Stimulated activated CD4-positive, alpha-beta T cell treated with anti-CD3 and anti-CD28 coated beads, Interleukin-1b, Interleukin-23, amount 100 ng/mL, for 48 hours (primary cell): ENCODE measurements at places on chromosomes 13 and 19.
A peak's percentile ranks its signal among the peaks of the same experiment; 100 is the strongest.

GRCh38 chr19:28482221-28482620 lies 730.7 kb downstream of the UQCRFS1 start:
- no peak for DNase-seq

GRCh38 chr19:38452430-38453366 lies 19.2 kb downstream of the RYR1 start:
- DNase-seq = peak; percentile 50

DNA sequence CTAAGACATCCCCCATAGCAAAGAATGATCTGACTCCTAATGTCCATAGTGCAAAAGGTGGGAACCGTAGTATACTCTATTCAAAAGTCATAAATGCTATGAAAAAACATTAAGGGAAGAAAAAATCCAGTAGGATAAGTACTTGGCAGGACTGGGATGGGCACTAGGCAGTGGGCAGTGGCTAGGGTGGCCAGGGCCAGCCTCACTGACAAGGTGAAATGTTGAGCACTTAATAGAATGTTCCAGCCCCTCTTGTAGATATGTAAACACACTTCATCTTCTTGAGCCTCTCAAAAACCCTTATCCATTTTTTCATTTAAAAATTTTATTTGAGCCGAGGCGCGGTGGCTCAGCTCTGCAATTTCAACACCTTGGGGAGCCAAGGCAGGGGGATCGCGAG lies 1.5 kb upstream of the CLEC4G start:
- no peak for DNase-seq

GRCh38 chr13:106385654-106386053 lies 149.8 kb downstream of the EFNB2 start:
- no peak for DNase-seq

DNA sequence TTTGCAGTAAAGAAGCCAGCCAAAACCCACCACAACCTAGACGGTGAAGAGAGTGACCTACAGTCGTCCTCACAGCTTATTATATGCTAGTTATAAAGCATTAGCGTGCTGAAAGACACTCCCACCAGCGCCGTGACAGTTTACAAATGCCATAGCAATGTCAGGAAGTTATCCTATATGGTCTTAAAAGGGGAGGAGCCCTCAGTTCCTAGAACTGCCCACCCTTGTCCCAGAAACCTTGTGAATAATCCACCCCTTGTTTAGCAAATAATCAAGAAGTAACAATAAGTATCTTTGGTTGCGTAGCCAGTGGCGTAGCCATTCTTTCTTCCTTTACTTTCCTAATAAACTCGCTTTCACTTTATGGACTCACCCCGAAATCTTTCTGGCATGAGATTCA lies 227.9 kb upstream of the ARGLU1 start:
- no peak for DNase-seq

- no peak for DNase-seq
Measured at GRCh38 chr19:5809053-5809452, 4.2 kb downstream of the NRTN start.

GRCh38 chr13:37106642-37107041 lies 1.2 kb upstream of the CSNK1A1L start:
- DNase-seq = no peak

GRCh38 chr13:40779796-40780285 lies 8.9 kb upstream of the MRPS31 start:
- no peak for DNase-seq

DNA sequence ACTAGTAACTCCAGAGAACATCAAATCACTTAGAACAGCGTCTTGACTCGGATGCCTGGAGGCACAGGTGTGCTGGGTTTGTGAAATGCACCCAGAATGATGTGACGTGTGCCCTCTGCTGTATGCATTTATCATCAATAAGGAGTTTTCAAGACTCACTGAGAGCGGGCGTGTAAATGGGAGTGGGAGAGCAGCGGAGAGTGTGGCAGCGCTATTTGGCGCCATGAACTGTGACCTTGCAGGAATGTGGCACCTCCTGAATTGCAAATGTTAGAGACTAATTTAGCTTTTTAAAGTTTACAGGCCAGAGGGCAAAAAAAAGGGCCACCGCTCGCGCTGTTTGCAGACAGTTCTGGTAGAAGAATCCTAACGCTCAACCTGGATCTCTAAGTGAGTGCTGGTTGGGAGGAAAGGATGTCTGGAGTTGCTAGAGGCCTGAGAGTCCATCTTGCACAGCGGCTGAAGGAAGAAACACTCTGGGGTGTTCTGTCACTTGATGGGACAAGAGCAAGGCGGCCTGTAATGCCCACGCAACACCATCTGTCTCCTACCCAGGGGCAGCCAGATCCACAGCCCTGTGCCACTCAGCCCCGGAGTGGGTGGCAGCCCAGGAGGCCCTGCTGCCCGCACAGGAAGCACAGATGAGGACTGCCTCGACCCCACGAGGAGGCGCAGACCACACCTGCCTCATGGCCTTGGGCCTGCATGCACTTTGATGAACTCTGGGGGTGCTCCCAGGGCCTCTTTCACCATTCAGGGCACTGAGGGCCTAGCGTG lies 19.7 kb downstream of the RANBP3 start:
- DNase-seq = no peak

GRCh38 chr13:43797869-43798268 lies 11.1 kb upstream of the ENOX1 start:
- DNase-seq = no peak

DNA sequence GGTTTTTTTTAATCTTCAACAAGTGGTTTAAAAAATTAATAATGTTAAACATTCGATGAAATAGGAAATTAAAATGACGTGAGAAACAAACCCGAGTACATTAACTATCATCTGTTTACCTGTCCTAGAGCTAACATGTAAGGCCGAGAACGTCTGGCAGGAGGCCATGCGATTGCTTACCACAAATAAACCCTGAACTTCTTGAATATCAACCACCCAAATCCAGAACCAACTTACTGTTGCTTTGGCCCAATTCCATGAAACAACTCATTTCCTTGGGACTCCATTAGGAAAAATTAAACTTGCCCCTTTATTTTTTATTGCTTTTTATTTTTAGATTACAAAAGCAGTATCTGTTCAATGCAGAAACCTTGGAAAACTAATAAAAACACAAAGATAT lies 228.9 kb upstream of the IRS2 start:
- no peak for DNase-seq

DNA sequence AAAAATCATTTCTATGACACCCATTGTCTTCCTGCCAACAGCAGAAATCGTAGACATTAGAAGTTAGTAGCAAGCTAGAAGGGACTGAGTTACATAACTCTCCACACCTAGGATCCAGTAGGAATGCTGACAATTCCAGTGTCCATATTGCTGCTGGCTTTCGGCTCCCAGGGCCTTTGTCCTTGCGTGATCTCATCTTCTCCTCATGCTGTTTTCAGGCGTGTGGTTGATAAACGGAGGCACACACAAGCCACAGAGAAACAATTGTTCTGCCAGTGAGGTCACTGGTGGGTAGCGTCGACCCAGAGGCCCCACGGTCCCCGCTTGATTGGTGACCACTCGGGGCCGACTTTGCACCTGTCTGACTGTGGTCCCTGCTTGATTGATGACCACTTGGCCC lies 31.6 kb upstream of the F7 start:
- no peak for DNase-seq

DNA sequence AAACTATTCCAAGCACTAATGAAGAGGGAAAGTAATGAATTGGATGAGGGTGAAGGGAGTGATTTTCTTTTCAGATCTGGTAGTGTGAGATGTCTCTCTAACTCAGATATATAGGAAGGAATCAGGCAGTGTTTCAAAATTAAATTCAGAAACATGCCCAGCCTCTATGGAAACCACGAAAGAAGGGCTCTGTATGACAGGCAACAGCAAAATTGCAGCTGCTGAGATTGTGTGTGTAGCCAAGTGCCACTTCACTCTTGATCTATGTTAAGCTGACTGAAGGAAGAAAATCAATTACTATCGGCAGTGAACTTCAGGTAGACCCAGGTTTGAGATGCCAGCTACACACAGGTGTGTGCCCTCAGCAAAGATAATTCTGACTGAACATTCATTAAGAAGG lies 387.4 kb downstream of the PCDH9 start:
- no peak for DNase-seq

DNA sequence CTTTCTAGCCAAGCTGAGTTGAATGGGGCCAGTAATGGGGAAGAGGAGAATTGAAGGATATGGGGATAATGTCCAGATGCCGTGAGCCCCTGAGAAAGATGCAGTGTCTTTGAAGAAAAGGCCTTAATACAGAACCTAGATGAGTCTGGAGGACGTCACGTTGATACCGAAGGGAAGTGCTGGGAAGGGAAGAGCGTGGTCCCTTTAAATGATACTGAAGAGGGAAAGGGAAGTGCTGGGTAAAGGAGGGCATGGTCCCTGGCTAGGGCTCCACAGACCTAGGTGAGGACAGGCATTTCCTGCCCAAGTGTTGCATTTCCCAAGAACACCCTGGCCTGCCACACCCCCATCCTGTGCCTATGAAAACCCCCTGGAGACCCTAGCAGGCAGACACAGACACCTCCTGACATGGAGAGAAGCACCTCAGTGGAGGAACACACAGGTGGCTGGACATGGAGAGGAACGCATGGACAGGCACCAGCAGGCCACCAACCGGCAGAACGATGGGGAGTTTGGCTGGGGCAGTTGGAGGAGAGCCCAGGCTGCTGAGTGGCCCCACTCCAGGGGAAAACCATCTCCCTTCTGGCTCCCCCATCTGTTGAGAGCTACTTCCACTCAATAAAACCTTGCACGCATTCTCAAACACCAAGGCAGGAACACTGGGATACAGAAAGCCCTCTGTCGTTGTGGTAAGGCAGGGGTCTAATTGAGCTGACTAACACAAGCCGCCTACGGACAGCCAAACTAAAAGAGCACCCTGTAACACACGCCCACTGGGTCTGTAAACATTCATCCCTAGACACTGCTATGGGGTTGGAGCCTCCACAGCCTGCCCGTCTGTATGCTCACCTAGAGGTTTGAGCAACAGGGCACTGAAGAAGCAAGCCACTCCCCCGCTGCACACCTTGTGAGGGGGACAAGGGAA lies 34.9 kb upstream of the POMP start:
- no peak for DNase-seq

- no peak for DNase-seq
Measured at GRCh38 chr19:51186323-51186722, 38.6 kb upstream of the CD33 start.

- DNase-seq = no peak
Measured at GRCh38 chr13:114043421-114044053, 69.7 kb upstream of the C13orf46 start.

DNA sequence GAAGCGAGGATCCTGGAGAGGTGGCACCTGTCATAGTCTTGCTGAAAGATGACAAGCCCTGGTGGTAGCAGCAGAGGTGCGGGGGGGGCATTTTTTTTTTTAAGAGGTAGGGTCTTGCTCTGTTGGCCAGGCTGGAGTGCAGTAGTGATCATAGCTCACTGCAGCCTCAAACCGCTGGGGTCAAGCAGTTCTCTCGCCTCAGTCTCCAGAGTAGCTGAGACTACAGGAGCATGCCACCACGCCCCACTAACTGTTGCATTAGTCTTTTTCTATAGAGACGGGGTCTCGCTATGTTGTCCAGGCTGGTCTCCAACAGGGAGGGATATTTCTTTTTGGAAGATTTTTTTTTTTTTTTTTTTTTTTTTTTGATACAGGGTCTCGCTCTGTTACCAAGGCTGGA lies 3.3 kb downstream of the BAX start:
- DNase-seq = no peak

- DNase-seq = no peak
Measured at GRCh38 chr13:50071379-50071778, 56.1 kb downstream of the KCNRG start.

GRCh38 chr19:37982655-37983054 lies 75.6 kb downstream of the SIPA1L3 start:
- no peak for DNase-seq

DNA sequence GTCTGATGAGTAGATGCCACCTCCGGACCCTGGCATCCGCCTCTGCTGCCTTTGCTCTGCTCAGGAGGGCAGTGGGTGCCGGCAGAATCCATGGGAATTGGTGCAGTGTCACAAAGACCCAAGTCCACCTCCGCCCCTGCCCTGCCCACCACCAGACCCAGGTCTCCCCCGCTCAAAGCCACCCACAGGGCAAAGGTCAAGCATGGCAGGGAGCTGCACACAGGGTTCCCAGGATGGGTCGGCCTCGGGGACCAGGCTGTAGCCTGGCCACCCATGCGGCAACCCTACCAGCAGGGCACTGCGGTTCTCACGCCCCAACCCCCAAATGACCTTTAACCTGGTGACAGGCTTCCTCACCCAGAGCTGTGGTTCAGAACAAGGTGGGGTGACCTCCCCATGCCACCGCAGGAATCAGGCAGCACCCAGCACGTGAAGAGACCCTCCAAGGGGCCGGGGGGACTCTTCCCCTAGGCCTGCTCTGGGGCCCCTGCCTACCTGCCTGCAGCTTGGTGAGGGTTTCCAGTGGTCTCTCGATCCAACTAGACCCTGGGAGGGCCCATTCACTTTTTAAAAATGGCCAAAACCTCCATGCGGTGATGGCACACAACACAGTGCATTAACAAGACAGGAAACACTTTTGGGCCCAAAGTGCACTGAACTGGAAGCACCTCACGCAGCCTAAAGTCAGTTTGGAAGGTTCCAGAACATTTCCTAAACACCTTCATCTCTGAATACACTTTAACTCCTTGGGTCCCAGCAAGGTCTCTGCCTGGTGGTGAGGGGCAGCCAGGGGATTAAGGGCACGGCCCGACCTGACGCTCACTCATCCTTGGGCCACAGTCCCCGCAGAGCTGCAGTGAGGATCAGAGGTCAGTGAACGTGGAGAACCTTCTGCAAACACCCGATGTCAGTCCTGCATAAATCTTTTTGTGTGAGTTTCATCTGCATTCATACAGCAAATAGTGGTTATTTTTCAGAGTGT lies 11.0 kb downstream of the GAS6 start:
- DNase-seq = no peak

GRCh38 chr13:48402325-48402932 lies 10.5 kb downstream of the LPAR6 start:
- no peak for DNase-seq

DNA sequence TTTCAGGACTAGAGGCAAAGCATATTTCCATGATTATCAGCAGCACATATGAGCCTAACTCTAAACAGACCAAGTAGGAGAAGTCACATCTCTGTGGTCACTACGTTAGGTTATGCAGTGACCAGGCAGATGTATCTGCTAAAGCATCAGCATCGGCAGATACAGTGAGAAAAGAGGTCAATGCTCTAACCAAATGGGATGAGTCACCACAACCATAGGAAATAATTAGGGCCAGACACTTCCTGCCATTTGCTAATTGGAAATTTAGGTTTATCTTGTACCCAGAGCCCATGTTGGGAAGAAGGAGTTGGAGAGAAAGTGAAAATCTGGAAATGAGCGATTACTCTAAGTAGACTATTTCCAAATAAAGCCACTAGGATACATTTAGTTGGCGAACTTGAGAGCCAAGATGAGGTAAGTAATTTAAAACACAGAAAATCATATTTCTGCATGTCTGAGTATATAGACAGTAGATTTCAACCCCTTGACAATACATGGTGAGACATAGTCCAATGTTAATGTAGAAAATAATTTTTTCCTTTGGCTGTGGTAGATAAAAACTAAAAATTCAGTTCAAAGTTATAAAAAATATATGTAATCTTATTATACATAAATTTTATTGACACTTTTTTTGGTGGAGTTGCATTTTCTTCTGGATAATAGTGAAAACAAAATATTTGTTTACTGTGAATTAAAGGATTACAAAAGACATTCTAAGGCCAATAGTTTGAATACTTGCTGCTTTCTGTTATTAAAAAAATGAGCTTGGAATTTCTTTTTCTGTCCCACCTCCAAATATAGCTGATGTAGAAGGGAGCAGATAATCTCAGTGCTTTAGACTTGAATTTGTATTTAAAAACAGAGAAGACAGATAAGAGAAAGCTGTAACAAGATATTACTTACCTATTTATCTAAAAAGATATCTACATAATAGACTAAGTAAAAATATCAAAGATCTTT lies 104.4 kb upstream of the CSNK1A1L start:
- no peak for DNase-seq
